ENCODE measurements at places on chromosomes 4 and X.

DNA sequence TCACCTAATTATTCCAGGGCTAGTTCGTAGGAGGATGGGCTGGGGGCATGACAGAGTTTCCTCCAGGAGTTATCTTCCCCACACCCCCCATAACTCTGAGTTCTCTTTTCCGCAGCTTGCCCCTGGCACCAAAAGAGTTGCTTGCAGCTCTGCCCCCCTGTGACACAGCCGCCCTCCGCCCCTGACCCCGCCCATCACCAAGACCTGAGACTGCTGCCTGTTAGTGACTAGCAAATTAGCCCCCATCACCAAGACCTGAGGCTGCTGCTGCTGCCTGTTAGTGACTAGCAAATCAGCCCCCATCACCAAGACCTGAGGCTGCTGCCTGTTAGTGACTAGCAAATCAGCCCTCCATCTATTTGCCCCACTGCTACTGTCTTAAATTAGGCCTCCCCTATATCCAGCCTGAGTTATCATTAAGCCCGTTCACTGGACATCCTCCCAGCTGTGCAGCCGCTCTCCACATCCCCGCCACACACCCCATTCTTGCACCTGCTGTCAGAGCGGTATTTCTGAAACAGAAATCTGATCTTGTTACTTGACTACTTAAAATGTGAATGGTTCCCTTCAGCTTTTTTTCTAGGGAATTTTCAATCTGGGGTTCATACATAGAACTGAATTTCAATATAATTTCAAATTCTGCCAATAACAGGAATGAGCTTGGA, 1.5 kb upstream of the PAPSS1 start:
- DNase-seq, result peak; percentile 16

- no peak for DNase-seq
Observed at GRCh38 chr4:139282065-139282720, 2.2 kb upstream of the MGARP start.

DNA sequence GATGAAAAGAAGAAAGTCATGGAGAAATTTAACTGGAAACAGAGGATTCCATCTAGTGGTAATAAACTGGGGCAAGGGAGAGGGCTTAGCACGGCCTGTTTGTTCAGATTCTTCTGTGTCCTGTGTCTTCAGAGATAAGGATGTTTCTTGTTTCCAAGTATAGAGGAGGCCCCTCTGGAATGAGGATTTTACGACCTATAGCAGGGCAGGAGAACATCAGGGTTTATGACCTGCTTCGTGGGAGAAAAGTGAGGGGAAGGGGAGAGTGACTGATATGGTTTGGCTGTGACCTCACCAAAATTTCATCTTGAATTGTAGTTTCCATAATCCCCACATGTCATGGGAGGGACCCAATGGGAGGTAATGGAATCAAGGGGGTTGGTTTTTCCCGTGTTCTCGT, 93.0 kb upstream of the LDB2 start:
- DNase-seq, result peak; percentile 7

GRCh38 chr4:7559741-7560395, 125.1 kb upstream of the PSAPL1 start:
- DNase-seq, result no peak

All from OCI-M1 (cell line).